ENCODE measurements at places on chromosomes 16 and 17.
A peak's percentile ranks its signal among the peaks of the same experiment; 100 is the strongest.

DNA sequence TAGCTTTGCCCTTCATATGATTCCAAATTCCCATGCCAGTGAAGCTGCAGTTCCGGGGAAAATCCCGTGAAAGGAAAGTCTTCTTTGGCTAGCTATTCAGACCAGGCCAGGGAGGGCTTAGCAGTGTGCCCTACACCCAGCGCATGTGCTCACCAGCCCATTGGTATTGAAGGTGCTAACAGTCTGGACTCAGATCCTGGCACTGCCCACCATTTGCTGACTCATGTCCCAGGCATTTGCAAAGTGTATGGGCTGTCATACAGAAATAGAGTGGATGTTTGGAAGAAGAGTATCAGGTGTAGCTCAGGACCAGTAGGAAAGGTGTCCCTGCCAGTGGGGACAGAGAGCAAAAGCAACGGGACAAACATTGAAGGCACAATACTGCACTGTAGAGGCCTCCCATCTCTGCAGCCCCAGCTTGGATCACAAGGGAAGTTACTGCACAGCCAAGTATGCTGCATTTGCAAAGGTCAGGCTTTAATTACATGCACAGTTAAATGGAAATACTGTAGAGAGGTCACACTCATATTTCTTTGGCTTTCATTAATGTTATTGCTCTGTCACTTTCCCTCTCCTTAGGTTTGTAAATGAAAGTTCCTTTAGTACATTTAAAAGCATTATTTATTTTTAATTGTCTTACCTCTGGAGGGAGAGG is 220.0 kb downstream of the IRX3 start:
- no peak for DNase-seq

DNA sequence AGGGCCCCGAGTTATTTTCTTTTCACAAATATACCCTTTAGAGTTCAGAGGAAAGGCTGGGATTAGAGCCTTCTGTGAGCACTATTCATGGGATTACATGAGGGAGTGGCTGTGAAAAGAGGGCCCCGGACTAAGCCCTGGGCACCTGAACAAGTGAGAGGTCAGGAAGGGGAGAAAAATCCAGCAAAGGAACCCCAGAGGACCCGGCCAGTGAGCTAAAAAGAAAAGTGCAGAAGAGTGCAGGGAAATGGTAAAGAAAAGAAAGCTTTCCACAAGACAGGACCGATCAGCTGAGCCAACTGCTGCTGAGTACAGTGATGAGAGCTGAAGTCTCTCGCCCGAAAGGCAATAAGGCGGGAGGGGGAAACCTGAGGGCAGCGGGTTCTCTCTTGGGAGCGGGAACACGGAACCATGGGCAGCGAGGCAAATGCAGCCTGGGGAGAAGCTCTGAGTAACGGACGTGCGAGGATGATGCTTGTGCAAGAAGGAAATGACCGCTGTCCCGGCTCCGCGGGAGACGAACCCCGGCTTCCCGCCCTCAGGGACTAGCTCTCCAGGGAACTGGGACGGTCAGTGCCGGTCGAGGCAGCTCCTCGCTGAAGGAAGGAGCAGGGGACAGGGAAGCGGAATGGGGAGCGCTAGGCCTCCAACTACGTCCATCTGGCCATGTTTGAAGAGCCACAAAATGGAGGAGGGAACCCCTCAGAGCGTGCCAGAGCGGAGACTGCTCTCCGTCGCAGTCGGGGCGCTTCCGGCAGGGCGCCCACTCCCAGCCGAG is 665 bp upstream of the ALDH3A2 start:
- peak; percentile 90 for DNase-seq

DNA sequence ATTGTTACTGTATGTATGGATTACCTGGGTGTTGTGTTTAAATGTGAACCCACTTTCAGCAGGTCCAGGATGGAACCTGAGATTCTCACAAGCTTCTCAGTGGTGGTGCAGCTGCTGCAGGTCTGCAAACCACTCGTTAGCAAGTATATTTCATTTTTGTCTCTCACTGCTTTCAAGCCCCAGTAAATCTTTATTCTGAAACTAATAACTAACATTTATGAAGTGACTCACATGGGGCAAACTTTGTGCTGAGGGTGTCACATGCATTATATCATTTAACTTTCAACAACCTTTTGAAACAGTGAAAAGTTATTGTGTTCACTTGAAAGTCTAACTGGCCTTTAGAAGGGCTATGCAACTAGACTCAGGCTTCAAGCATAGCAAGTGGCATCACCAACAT is 98.9 kb upstream of the DYNLRB2 start:
- no peak for DNase-seq

DNA sequence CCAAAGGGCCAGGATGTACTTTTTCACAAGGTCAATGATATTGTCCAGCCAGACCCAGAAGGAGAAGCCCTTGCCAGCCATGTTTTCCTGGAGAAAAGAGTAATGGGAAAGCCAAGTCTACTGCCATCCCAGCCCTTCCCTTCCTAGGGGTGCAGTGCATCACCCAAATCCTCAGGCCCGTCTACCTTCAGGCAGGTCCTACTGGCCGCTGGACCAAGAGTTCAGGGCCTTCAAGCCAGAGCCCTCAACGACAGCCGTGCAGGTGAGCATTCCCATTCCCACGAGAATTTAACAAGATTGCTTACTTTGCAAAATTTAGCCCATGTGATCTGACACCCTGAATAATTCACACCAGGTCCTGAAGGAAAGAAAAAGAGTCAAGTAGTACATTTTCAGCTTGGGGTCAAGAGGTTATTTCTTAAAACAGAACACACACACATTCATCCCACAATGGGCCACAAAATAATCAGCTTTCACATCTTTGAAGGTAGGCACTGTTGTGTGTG is 35.0 kb downstream of the STAT5A start:
- DNase-seq, result no peak

- DNase-seq, result no peak
These were observed 11.2 kb downstream of the PER1 start for GRCh38 chr17:8141045-8141444.

DNA sequence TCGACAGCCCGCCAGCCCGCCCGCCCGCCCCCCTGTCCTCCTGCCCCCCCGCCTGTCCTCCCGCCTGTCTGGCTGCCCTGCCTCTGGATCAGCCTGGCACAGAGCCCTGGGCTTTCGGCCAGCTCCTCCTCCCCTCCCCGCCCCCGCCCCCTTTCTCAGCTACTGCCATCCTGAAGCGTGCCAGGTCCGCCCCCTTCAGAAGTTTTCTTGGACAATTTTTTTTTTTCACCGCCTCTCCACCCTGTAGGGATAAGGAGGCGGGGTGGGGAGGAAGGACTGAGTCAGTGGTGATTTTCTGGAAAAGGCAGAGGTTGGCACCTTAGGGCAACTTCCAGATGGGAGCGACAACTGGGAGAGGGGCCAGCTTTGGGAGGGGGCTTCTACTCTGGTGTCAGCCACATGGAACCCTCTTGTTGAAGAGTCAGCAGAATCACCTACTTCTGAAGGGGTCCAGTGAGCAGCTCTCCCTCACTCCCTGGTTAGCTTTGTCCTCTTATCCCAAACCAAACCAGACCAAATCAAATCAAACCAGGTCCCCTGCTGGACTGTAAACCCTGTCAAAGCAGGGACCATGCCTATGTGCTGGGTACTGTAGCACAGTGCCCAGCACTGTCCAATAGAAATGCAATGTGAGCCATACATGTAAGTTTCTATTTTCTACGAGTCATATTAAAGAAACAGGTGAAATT is 19.7 kb downstream of the IGF2BP1 start:
- DNase-seq, result no peak

DNA sequence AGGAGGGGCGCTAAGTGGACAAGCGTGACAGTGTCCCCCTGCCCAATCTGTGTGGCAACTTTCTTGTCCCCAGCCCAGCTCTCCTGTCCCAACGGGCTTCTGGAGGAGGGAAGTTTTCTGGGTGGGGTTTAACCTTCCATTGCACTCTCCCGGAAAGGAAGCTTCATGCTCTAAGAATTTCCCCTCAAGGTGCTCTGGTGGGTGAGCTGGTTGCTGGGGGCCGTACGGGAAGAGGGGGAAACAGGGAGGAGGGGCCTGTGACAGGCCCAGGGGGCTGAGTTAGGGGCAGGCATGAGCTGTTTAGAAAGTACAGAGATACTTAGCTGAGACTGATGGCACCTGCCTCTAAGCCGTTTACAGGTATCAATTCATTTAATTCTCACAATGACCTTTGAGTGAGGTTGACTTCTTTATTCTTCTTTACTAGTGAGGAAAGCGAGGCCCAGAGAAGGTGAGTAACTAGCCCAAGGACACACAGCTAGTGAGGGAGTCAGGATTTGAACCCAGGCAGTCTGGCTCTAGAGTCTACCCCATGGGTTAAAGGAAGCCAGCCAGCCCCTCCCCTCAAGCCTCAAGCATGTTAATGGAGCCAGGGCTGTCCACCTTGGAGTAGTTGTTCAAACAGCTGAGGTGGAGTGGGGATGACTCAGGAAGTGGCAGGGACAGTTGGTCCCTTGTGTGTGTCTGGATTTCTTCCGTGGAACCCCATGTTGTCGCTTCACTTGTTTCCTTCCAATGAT is 18.9 kb downstream of the ADGRG1 start:
- DNase-seq, result no peak

- no peak for DNase-seq
These were observed 20.2 kb downstream of the MBTPS1 start for GRCh38 chr16:84096447-84097005.

GRCh38 chr17:79461041-79461440 is 149.8 kb downstream of the RBFOX3 start:
- DNase-seq, result no peak

DNA sequence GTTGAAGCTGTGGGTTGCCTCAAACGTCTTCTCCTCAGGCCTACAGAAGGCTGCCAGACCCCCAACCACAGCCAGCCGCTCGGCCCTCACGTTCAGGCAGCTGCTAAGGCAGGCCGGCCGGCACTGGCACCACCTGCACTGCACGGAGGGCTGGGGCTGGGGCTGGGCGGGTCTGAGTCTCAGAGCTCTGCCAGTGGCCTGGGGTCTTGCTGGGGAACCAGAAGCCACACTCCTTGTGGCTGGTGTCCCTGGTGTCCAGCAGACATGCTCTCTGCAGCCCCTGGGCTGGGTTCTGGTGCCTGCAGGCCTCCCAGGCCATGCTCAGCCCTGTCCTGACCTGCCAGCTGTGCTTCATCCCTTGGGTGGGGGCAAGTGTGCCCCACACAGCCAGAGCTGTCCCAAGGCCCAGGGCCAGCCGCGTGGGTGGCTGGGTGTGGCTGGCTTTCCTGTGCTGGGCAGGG is 42.0 kb downstream of the BAHCC1 start:
- no peak for DNase-seq

GRCh38 chr16:2774161-2774891 is 2.8 kb downstream of the ELOB start:
- peak; percentile 58 for DNase-seq

DNA sequence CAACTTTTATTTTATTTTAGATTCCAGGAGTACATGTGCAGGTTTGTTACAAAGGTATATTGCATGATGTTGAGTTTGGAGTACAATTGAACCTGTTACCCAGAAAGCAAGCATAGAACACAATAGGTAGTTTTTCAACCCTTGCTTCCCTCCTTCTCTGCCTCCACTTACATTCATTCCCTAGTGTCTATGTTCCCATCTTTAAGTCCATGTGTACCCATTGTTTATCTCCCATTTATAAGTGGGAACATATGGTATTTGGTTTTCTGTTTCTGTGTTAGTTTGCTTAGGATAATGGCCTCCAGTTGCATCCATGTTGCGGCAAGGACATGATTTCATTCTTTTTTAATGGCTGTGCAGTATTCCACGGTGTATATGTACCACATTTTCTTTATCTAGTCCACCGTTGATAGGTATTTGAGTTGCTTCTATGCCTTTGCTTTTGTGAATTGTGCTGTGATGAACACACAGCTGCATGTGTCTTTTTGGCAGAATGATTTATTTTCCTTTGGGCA is 114.0 kb upstream of the NACA2 start:
- no peak for DNase-seq

DNA sequence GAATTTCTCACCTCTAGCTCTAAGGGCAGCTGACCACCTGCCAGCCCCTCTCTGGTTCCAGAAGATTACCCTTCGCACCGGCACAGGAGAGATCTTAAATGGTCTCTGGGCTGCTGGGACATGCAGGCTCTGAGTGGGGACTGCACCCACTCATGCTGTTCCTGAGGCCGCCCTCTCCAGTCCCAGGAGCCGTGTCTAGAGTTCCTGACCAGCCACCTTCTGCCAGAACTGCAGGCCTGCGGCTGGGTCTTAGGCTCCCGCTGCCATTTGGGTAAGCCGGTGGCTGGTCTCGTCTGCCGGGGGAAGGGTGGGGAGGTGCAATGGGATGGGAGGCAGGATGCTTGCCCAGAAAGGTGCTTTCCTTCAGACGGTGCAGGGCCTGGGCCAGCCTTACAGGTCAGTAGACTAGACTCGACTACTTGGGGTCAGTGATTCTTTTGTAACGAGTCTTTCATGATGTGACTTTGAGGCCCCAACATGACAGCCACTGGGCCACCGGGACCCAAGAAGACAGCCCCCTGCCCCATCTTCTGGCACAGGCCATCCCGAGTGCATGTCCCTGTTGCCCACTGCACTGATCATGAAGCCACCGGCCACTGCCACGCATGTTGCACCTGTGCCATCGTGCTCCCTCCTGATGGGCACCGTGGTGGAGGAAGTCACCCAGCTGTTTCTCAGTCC is 26.4 kb downstream of the B9D1 start:
- peak; percentile 72 for DNase-seq

DNA sequence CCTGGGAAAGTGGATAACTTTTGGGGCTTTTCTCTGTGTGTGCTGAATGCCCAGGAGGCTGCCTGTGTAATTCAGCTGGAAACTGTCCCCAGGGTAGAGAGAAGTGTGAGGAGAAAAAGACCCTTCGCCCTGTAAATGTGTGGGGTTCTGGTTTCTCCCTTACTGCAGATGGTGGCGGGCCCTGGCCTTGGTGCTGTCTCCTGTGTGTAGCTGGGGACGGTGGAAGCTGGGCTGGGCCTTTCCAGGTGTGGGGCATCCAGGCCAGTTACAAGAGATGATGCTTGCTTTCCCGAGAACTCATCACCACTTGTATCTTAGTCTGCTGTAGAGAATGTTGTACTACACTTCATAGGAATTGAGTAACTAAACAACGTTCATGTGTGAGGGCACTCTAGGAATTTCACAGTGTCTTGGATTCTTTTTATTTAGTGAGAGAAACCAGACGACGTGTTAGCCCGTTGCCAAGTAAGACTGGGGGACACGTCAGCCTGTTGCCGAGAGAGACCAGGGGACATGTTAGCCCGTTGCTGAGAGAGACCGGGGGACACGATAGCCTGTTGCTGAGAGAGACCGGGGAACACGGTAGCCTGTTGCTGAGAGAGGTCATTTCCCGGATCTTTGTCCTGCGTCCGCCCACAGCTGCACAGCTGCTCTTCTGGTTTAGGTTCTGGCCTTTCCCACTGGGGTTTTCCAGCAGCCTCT is 43.1 kb downstream of the TBCD start:
- DNase-seq, result no peak

- no peak for DNase-seq
These were observed 66.3 kb downstream of the LITAF start for GRCh38 chr16:11520442-11520841.

DNA sequence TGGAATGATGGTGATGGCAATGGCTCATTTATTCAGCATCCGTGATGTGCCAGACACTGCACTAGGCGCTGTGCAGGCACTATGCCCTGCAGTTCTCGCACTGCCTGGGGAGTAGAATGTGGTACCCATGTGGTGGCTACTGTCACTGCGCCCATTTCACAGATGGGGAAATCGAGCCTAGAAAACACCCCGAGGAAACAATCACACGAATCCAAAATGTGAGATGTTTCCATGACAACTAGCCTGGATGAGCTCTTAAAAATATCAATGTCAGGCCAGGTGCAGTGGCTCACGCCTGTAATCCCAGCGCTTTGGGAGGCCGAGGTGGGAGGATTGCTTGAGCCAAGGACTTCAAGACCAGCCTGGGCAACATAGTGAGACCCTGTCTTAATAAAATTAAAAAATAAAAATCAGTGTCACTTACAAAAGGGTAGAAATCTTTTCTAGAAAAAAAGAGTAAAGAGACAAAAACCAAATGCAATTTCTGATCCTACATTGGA is 57.9 kb upstream of the TNRC6A start:
- no peak for DNase-seq

GRCh38 chr17:6510321-6510977 is 45.9 kb downstream of the PITPNM3 start:
- DNase-seq, result no peak
